ENCODE measurements at places on chromosomes 12 and 14.

- no peak for DNase-seq
Observed at GRCh38 chr14:75854111-75854799, 127.5 kb downstream of the TGFB3 start.

DNA sequence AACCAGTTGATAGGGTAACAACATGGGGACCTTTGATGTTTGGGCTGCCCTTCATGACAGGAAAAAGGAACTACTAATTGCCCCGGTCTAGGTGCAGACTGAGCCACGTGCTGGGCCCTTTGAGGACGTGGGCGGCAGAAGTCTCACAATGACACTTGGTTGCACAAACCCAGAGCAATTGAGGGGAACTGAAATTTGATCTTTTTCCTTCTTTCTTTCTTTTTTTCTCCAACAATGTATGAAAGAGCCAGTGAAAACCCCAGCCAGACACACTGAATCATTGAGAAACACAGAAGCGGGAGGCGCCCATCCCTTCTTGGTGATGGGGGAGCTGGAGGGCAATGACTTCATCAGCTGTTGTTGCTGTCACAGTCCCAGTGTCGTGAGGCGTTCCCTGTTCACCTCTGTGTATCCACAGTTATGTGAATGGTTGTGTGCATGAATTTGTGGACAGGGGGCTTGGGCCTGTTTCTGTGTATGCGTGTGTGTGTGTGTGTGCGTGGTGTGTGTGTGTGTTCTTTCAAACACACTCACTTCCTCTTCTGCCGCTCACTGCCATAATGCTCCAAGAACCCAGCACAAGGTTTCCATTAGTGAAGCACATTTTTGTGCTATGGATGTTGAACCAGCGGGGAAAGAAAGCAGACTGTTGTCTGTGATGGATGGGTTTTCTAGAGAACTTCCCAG is 137.5 kb upstream of the CCND2 start:
- no peak for DNase-seq

DNA sequence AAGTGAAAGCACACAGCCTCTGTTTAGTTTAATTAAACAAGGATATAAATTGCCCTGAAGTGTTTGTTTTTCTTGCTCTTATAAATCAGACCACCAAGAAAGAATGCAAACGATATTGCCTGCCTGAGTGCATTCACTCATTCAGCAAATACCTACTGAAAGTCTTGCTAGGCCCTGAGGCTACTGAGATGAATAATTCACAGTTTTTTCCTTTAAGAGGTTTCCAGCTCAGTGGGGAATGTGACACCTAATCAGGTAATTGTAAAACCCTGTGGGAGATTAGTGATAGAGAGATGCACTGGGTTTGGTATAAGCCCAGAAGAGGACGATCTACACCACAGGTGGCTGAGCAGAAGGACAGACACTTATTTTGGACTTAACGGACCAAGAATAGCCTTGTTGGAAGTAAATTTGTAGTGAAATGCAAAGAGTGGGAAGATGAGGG is 151.4 kb downstream of the SLC35F4 start:
- DNase-seq, result no peak

DNA sequence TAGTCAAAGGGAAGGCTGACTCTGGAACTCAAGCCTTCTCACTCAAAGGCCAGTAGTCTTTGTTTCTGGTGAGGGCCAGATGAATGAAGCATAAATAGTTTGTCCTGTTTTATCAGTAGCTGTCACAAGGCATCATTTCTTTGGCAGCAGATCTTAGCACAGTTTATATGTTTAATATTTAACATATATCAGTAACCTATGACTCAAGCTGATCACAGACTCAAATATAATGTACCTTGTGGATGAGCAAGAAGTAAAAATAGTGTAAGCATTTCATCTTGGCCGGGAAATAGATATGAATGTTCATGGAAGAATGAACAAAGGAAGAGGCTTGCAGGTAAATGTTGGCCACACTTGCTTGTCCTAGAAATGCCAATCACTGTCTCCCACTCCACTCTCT is 158.3 kb upstream of the BMP4 start:
- no peak for DNase-seq

- DNase-seq, result no peak
Observed at GRCh38 chr12:52494518-52494917, 1.5 kb upstream of the KRT6A start.

- no peak for DNase-seq
Observed at GRCh38 chr12:110874351-110874750, 27.6 kb downstream of the CCDC63 start.

- peak; percentile 82 for DNase-seq
Observed at GRCh38 chr12:2834581-2835491, at the start of gene NRIP2. NRIP2 (minus strand) TSS chr12:2835035; CDS start chr12:2834983, 52 bp downstream.

DNA sequence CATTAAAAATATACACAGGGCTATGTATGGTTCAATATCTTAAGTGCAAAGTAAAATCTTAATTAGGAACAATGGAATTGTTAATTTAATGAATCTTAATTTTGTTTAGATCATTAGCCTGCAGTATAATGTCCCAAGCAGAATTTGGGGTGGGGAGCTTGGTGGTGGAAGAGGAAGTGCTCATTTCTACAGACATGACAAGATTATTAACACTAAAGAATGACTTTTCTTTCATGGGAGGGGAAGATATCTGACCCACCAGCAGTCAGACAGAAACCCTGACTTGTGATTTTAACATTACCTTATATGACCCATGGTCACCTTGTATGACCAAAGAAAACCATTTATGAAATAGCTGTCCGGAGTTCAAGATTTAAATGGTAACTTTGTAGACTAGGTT is 41.3 kb upstream of the HIF1A start:
- DNase-seq, result no peak

DNA sequence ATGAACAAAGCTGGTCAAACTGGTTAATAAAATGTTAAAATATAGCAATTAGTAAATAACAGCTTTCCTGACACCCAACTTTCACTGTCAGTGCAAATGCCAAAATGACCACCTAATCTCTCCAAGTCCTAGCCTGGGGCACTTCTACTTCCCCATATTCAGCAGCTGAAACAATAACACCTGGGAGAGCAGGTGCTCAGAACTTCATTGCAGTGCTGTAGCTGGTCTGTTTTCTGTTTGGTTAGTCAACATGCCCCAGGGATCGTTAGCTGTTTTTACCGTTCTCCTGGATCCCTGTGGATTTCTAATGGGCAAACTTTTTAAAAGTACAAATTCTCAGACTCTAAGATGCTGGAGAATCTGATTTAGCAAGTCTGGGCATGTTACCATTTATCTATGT is 759.7 kb downstream of the GALC start:
- DNase-seq, result peak; percentile 9

DNA sequence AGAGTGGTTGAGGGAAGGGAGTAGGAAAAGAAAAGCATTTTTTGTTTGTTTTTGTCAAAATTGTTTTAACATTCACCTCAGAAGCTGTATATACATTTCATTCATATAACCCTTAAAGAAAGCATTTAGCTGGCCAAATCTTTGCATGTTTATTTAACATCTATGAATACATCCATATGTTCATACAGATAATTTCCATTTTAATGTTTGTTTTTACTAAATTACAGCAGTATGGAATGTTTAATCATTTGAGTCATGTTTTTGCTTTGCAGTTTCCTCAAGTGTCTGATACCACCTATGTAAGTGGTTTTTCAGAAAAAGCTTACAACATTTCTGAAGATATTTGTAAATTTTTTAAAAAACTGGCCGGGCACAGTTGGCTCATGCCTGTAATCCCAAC is 84.3 kb upstream of the ATF1 start:
- no peak for DNase-seq

DNA sequence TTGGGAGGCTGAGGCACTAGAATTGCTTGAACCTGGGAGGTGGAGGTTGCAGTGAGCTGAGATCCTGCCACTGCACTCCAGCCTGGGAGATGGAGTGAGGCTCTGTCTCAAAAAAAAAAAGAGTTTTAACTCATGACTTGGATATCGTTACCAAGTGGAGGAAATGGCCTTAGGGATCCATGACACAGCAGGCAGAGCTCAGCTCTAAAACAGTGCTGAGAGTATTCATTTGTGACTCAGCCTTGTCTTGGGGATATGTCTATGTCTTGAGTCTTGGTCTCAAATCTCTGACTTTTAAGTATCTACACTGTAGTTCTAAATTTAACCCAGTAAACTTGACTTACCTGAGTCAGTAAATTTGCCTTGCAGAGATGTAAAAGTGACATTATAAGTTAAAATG is 8.8 kb upstream of the PEX5 start:
- no peak for DNase-seq

DNA sequence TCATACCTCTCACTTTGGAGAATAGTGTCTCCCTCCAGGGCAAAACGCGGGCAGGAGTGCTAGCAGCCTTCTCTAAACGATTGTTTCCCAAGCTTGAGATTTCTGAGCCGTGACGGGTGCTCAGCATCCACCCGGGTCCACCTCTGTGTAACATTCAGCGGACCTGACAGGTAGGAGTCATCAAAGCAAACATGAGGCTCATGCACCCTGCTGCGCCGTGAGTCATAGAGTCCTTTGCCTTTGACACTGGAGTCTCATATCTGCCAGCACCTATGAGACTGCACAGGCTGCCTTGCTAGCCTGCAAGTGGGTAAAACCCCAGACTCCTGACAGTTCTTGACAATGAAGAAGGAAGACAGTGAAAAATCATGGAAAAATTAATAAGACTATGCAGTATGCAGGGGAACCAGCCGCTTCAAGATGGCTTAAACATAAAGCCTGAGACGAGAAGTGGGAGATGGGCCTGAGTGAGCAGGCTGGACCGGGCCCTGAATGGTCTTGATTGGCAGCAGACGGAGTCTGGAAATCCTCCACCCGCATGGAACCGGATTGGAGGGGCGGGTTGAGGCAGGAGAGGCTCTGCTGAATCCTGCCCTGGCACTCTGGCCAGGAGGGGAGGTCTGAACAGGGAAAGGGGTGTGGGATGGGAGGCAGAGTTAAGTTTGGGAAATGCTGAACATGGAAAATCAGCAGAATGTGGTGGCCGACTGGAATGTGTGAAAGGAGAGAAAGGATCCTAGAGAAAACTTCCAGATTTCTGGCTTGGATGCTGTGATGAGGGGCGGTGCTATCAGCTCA is 54.2 kb downstream of the LGMN start:
- no peak for DNase-seq

GRCh38 chr14:71918955-71919354 is 13.3 kb upstream of the RGS6 start:
- no peak for DNase-seq

GRCh38 chr12:27331291-27331926 is 1.2 kb upstream of the BMAL2 start:
- DNase-seq, result no peak

- DNase-seq, result no peak
Observed at GRCh38 chr14:94728950-94729349, 41.0 kb downstream of the GSC start.

GRCh38 chr14:77988970-77989369 is 181.2 kb upstream of the NRXN3 start:
- no peak for DNase-seq

GRCh38 chr12:79933532-79934264 is 1.2 kb downstream of the PPP1R12A start:
- no peak for DNase-seq

DNA sequence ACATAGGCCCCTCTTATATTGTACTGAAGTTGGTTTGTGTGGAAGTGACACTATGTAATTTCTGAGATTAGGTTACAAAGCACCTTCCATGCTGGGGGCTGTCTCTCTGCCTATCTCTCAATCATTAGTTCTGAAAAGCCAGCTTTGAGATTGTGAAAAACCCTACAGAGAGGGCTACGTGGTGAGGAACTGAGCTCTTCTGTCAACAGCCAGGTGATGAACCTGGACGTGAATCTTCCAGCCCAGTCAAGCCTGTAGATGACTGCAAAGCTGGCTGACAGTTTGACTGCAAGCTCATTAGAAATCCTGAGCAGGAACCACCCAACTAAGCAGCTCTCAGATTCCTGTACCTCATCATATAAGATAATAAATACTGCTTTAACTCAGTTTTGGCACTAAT is 36.3 kb upstream of the BBS10 start:
- no peak for DNase-seq

DNA sequence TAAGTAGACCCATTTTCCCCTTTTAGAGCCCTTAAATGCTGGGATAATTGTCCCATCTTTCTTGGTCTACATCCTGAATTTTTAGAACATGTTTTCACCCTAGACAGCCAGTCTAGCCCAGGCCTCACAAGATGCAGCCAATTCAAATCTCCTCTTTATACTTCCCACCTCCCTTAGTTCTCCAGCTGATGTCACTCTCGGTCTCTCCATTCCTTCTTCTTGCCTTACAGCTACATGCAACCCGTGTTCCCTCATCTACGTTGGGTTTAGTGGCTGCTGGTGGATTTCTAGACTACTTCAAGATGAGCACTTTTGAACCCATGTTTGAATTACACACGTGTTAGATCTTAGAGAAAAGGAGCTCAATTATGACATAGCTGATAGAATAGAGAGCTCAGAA is 132.0 kb downstream of the PPM1H start:
- no peak for DNase-seq

- DNase-seq, result peak; percentile 58
Observed at GRCh38 chr14:73491256-73492042, 716 bp downstream of the RIOX1 start.

GRCh38 chr14:55689981-55690871 is 110.2 kb downstream of the KTN1 start:
- DNase-seq, result no peak

- no peak for DNase-seq
Observed at GRCh38 chr12:47222520-47223030, 142.8 kb upstream of the AMIGO2 start.

DNA sequence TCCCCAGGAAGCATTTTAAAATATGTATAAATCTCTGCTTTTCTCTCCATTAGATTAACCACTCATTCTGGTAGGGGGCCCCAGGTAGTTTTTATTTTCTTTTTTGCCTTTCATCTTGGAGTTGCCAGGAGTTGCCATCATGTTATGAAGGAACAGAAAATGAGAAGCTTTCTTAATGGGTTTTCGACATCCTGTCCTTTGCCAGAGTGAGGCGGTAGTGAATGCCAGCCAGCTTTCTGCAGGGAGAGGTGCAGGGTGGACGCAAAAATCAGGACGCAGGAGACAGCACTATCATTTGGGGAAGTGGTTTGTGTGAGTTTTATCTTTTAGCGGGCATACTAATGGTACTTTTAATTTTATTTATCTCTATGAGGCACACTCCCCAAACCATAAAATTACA is 1.7 kb downstream of the RASSF8 start:
- no peak for DNase-seq

DNA sequence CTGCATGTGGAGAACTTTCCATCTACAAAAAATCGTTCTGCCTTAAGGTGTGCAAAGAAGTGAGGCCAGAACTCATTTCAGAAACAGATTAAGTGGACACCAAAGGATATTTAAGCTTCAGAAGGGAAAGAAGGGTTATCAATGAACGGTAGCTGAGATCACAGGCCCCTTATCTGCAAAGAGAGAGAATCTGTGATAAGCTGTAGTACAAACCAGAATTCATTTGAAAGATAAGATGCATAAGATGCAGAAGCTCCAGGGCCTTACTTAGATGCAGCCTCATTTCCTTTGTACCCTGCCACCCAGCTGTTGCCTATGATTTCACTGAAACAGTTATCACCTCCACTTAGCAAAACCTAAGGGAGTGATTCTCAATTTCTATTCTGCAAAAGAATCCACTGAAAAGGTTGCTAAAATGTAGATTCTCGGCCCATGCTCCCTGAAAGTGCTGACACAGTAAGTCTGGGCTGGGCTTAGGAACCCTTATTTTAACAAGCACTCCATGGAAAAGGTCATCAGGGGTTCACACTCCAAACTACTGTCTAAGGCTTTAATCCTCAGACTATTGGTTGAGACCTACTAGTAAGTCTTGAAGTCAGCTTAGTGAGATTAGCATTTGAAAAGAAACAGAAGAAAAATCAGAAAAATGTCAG is 64.8 kb downstream of the HELB start:
- no peak for DNase-seq

- DNase-seq, result peak; percentile 45
Observed at GRCh38 chr14:49634547-49635334, at the start of gene DNAAF2. DNAAF2 (minus strand) TSS chr14:49635244; CDS start chr14:49635149, 95 bp downstream.
